ENCODE measurements at places on chromosomes 11 and 22. TPM values are rescaled to one million over a fixed set of nuclear protein-coding genes. Genes with fewer than 3 reads are reported as not detected.

C11orf21 gene
- total RNA-seq, result 0.15 TPM

SAA4 gene
- total RNA-seq, result not detected

DRICH1 gene
- 0.64 TPM for total RNA-seq

CDC42EP1 gene
- 64.1 TPM for total RNA-seq

KRTAP5-11 gene
- total RNA-seq, result not detected

SUSD2 gene
- total RNA-seq, result 1.9 TPM

CERK gene
- total RNA-seq, result 35.4 TPM

MOV10L1 gene
- not detected for total RNA-seq

OR52H1 gene
- 0.25 TPM for total RNA-seq

OR52N4 gene
- not detected for total RNA-seq

CARD10 gene
- total RNA-seq, result 64.1 TPM

CCDC81 gene
- total RNA-seq, result 0.37 TPM

LRP4 gene
- total RNA-seq, result 6.7 TPM

LARGE2 gene
- 4.2 TPM for total RNA-seq

C11orf52 gene
- total RNA-seq, result 8.5 TPM

C11orf42 gene
- total RNA-seq, result not detected

CABP4 gene
- 2.0 TPM for total RNA-seq

TMPRSS4 gene
- total RNA-seq, result 318 TPM

SOX10 gene
- total RNA-seq, result 1.5 TPM

LYVE1 gene
- 31.3 TPM for total RNA-seq

P2RY6 gene
- 1.8 TPM for total RNA-seq

TRIM48 gene
- not detected for total RNA-seq

ARHGAP20 gene
- 2.8 TPM for total RNA-seq

ALX4 gene
- not detected for total RNA-seq

MUC2 gene
- 1,472 TPM for total RNA-seq

USP2 gene
- 26.0 TPM for total RNA-seq

OR51G1 gene
- total RNA-seq, result not detected

TFIP11 gene
- 27.9 TPM for total RNA-seq

OR51I1 gene
- not detected for total RNA-seq

AP5B1 gene
- 21.7 TPM for total RNA-seq

RAG1 gene
- 2.5 TPM for total RNA-seq

SULT4A1 gene
- total RNA-seq, result 0.15 TPM

PGAP2 gene
- 26.8 TPM for total RNA-seq

KDM4D gene
- total RNA-seq, result 0.25 TPM

TSPAN32 gene
- not detected for total RNA-seq

PLAAT3 gene
- 6.6 TPM for total RNA-seq

GRAMD4 gene
- 213 TPM for total RNA-seq

SMCO4 gene
- total RNA-seq, result 56.8 TPM

UPK3A gene
- not detected for total RNA-seq

MMP11 gene
- total RNA-seq, result 4.6 TPM

C22orf31 gene
- total RNA-seq, result not detected

APOL3 gene
- total RNA-seq, result 10.7 TPM

KLHL35 gene
- not detected for total RNA-seq

KRTAP5-8 gene
- total RNA-seq, result 0.22 TPM

KRTAP5-7 gene
- 0.73 TPM for total RNA-seq

APOA1 gene
- not detected for total RNA-seq

OSM gene
- 0.20 TPM for total RNA-seq
